ENCODE measurements at places on chromosomes 12 and 14.

- no peak for DNase-seq
Observed at GRCh38 chr14:51327376-51327775, 87.3 kb downstream of the TMX1 start.

DNA sequence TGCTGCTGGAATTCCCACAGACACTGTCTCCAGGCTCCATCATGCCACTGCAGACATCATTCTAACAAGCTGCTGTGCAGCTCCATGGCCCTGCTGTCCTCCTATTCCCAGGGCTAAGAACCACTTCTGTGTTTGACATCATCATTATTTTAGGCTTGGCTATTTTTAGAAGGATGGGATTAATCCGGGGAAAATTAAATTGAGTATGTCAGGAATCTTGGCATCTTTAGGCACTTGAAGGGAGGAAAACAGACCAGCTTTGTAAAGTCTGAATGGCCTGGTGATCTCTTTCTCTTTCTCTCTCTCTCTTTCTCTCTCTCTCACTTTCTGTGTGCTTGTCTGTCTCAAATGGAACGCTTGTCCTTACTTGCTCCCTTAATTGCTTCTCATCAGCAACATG lies 568.3 kb upstream of the FLRT2 start:
- no peak for DNase-seq

- peak; percentile 75 for DNase-seq
Observed at GRCh38 chr12:6951551-6952120, 480 bp downstream of the PTPN6 start.

- DNase-seq: no peak
Observed at GRCh38 chr12:123094349-123095077, 56.4 kb downstream of the PITPNM2 start.

- no peak for DNase-seq
Observed at GRCh38 chr12:68414988-68415387, 82.8 kb upstream of the MDM1 start.

DNA sequence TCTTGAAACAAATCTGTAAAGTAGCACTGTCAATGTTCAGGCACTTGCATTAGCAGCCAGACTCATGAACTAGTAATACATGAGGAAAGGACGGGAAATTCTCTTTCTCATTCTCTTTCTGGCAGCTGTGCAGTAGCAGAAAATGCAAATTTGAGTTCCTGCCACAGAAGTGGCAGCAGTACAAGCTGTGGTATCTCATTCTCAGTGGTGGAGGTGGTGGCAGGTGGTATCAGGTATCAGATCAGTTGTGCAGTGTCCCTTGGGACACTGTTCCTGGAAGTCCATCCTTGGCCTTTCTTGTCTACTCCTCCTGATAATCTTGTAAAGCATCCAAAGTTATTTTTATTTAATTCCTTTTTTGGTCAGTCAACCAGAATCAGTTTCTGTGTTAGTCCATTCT lies 103.0 kb downstream of the C12orf42 start:
- DNase-seq: no peak

GRCh38 chr14:76329154-76329928 lies 46.6 kb upstream of the ESRRB start:
- no peak for DNase-seq

DNA sequence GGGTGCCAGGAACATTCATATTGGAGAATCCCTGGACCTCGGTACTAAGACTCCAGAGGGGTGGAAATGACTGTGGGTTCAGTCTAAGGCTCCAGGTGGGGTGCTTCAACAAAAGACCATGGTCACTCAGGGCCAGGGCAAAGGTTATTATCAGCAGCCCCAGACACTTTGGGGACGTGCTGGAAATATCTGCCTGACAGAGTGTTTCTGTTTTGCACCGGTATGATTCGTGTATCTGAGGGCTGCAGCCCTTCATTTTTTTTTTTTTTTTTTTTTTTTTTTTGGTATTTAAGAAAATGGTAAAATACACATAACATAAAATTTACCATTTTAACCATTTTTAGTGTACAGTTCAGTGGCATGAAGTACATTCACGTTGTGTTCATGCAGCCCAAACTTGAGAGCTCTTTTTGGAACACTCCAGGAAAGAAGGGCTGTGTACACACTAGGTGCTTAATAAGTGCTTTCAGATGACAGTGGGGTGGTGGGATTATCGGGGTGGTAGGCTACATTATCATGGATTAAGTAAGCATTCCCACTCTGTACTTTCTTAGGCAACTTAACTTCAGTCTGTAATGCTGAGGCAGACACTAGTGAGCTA lies 120.3 kb downstream of the CHST11 start:
- no peak for DNase-seq

DNA sequence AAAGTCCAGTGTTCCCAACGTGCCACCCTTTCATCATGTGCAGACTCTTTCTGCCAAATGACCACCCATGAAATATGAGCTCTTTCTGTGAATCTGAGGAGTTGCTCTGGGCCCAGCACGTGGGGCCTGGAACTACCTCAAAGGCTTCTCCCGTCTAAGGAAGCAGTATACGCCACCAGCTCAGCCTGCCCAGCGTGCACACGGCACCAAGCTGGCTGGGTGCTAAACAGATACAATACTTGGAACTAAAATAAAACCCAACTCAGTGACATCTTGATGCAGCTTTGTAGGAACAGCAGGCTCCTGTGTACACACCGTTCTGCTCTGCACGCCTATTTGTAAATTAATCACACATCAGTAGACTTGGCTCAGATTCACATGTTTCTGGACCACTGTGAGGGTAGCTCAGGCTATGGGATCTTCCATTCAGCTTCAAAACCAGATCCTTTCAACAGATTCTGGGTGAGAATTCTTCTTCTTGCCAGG lies 74.8 kb downstream of the ARL6IP4 start:
- no peak for DNase-seq

Measured in CD8-positive, alpha-beta T cell (primary cell).